Uterine smooth muscle cell (primary cell): ENCODE measurements at places on chromosomes 4 and X. TPM values are rescaled to one million over a fixed set of nuclear protein-coding genes. Genes with fewer than 3 reads are reported as not detected.

SH3TC1 gene
- total RNA-seq = 2.0 and 2.3 TPM in 2 replicates

KLHL5 gene
- 138 and 157 TPM in 2 replicates for total RNA-seq

HAUS3 gene
- 10.2 and 17.7 TPM in 2 replicates for total RNA-seq

ADGRG4 gene
- not detected in 2 replicates for total RNA-seq

CTAG1B gene
- not detected in 2 replicates for total RNA-seq

TDO2 gene
- 0.11 TPM in 1 of 2 replicates, not detected in the other for total RNA-seq

CFAP47 gene
- total RNA-seq = 0.11 and 0.12 TPM in 2 replicates

MID2 gene
- 9.5 and 15.1 TPM in 2 replicates for total RNA-seq

ABCG2 gene
- total RNA-seq = 2.3 and 3.0 TPM in 2 replicates

CXCL11 gene
- 0.22 TPM in 1 of 2 replicates, not detected in the other for total RNA-seq

TENM3 gene
- total RNA-seq = 5.8 and 7.0 TPM in 2 replicates

POF1B gene
- not detected in 2 replicates for total RNA-seq

HTT-AS gene
- total RNA-seq = not detected in 2 replicates

AVPR2 gene
- total RNA-seq = not detected in 2 replicates

SHROOM3 gene
- 2.2 and 4.2 TPM in 2 replicates for total RNA-seq

PPA2 gene
- 84.0 and 107 TPM in 2 replicates for total RNA-seq

UGT2B11 gene
- not detected in 2 replicates for total RNA-seq

NXF2B gene
- not detected in 2 replicates for total RNA-seq

USP53 gene
- total RNA-seq = 70.6 and 99.2 TPM in 2 replicates

MSANTD1 gene
- total RNA-seq = 0.33 and 0.37 TPM in 2 replicates
